ENCODE measurements at places on chromosomes 1 and 21.

DNA sequence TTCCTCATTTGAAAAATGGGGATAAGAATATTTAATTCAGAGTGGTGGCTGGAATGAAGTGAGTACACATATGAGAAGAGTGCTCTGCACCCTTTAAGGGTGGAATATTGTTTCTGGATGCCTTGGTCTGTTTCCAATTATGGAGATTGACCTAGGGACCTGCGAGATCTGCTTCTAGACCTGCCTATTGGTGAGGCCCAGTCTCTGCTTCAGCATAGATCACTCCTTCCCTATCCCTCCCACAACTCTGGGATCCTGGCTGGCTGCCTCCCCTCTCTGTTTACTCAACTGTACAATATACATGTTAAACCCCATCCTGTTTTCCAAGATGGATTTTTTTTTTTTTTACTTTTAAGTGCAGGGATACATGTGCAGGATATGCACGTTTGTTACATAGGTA, 6.4 kb upstream of the LDLRAD1 start:
- no peak for DNase-seq

GRCh38 chr1:46543761-46544560, 7.5 kb downstream of the KNCN start:
- DNase-seq = no peak

GRCh38 chr1:194705123-194705854, 1518.9 kb upstream of the B3GALT2 start:
- DNase-seq = no peak

DNA sequence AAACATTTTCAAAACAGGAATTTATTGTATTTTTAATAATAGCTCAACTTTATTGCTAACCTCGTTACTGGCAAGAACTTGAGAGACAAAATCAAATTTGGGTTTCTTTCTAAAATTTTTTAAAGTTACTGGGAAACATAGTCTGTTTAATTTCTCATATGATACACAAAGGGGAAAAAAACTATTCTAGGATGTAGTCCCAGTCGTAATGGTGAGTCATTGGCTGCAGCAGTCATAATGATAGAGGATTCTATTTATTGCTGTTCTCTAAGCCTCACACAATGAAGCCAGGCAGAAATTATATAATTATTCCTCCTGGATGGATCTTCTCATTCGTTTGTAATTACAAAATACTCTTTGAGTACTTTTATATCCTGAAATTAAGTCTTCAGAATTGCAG, 326.5 kb upstream of the SGIP1 start:
- peak; percentile 79 for DNase-seq

DNA sequence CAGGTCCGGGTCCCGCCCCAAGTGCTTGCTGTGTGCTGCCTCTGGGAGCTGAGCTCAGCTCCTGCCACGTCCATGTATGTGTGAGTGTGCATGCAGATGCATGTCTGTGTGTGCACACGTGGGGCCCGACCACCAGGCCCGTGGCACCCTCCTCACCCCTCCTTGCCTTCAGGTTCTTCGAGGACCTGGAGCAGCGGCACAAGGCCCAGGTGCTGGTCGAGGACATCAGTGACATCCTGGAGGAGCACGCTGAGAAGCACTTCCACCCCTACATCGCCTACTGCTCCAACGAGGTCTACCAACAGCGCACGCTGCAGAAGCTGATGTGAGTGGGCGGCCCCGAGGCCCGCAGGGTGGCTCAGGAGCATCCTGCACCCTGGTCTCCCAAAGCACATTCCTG, 18.4 kb downstream of the ARHGEF16 start:
- no peak for DNase-seq

GRCh38 chr1:59484096-59484495, 187.2 kb downstream of the FGGY start:
- DNase-seq = peak; percentile 82

- DNase-seq = no peak
These were observed 3.8 kb downstream of the SRSF11 start for GRCh38 chr1:70224954-70225353.

GRCh38 chr1:220785166-220786056, 1.3 kb upstream of the MTARC1 start:
- DNase-seq = no peak

DNA sequence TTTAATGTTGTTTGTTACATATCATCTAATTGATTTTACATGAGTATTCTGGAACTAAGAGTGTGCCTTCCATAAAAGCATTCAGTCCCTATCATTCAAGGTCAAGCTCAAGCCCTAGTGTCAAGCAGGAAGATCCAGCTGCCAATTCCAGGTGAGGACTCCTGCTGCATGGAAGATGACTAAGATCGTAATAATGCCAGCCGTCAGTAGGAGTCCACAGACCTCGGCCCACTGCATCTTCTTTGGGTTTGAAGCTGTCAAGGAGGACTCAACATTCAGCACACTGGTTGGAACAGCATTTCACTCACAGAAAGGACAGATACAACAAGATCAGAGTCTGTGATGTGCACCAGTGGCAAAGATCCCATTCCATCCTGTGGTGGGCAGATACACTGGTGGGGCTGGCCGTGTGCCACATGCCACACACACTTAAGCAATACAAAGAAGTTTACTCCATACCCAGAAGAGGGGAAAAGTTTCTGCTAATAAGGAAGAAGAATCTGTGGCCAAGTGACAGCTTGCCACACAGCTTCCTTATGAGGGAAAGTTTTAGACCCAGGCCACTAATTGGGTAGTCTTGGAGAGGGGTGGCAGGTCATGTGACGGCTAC, 160.4 kb downstream of the PIK3R3 start:
- no peak for DNase-seq

DNA sequence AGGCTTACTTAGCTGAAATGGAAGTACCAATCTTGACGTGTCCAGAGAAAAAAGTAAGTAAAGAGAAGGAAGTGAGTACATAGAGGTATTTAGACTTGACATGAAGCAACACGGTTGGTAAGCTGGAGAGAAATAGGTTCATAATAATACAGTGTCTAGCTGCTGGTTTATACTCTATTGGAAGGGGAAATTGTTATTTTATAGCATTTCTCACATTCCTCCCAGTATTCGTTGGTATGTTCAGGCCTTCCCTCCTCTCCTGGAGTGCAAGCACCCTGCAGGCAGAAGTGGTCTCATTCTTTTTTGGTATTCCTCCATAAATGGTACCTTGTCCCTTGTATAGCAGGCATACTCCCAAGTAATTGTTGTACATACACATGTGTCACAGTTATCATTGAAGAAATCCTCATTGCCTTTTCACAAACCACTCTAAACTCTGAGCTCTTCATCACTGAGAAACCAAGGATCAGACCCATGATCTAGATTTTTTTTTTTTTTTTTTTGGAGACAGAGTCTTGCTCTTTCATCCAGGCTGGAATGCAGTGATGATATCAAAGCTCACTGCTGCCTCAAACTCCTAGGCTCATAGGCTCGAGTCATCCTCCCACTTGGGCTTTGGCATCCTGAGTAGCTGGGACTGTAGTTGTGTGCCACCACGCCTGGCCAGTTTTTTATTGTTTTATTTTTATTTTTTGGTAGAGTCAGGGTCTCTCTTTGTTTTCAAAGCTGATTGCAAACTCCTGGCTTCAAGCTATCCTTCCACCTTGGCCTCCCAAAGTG, 9.8 kb upstream of the IPO9 start:
- DNase-seq = no peak

DNA sequence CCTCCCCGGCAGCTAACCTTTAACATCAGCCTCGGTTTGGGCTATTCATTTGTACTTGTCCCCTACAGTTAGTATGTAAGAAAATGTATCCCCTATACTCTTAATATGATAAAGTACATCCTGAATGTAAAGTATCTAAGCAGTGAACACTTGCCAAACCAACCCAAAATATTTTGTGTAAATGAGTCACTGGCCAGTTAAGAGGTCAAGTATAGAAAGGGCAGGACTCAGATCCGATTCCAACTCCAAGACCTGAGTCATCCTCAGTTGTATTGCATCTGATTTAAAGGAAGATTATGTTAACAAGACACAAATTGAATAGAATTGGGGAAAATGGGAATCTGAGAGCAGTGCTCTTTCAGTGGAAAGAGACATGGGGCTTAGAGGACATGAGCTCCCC, 84.4 kb downstream of the CD58 start:
- peak; percentile 58 for DNase-seq

GRCh38 chr1:64846573-64847430, 101.9 kb downstream of the RAVER2 start:
- DNase-seq = no peak

- DNase-seq = no peak
These were observed 5.2 kb upstream of the SPRR1B start for GRCh38 chr1:153025797-153026196.

- no peak for DNase-seq
These were observed 1.3 kb upstream of the DUSP23 start for GRCh38 chr1:159779403-159779851.

DNA sequence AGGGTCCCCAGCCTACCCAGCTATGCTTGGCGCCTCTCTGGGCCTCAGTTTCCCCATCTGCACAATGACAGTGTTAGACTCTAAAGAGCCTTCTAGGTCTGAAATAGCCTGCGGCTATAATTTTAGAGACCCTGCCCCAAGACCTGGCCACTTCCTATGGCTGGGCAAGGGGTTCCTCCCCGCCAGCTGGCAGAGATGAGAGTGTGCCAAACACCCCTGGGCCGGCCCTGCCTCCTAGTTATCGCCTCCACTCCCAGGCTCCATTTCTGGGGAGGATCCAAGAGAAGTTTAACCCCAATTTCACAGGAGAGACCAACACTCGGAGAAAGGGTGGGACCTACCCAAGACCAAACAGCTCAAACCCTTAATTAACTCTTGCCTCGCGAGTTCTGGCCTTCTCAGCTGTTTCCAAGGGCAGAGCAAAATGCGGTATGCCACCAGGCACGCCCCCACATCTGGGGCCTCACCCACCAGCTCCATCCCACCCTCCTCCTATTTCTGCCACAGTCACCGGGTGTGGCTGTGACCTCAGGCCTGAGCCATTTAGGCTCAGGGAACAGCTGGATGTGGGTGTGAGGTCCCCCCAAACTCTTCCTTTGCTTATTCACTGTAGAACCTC, 35.7 kb downstream of the TTC39A start:
- DNase-seq = no peak

GRCh38 chr21:27741736-27742135, 774.8 kb upstream of the ADAMTS5 start:
- DNase-seq = no peak

Data from GM03348 (cell line).